ENCODE measurements at places on chromosomes 6 and 20.

GRCh38 chr20:41261790-41262717 lies 55.5 kb downstream of the ZHX3 start:
- no peak for DNase-seq

GRCh38 chr6:140269591-140270165 lies 895.2 kb upstream of the CITED2 start:
- no peak for DNase-seq

DNA sequence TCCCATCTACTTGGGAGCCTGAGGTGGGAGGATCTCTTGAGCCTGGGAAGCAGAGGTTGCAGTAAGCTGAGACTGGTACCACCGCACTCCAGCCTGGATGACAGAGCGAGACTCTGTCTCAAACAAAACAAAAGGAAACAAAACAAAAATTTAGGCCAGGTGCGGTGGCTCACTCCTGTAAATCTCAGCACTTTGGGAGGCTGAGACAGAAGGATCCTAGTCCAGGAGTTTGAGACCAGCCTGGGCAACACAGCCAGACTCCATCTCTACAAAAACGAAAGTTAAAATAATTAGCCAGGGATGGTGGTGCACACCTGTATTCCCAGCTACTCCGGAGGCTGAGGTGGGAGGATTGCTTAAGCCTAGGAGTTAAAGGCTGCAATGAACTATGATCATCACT lies 183.2 kb upstream of the ZNF217 start:
- DNase-seq = no peak

DNA sequence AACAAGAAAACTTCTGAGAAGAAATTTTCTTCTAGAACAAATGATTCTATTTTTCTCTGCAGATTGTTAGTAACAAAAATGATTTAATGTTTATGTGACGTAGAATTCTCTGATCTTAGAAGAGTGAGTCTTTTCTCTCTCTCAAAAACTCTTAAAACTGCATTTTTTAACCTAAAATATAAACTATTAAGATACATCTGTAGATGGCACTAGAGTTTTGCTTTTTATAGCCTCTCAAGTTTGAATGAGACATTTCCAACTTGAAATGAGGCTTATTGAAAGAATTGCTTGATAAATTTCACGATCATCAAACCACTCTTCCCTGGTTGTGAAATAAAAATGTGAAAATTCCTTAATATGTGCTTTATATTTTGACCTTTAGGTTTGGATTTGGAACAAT lies 53.8 kb downstream of the PHF3 start:
- no peak for DNase-seq

GRCh38 chr6:21856456-21856825 lies 262.9 kb downstream of the SOX4 start:
- no peak for DNase-seq

GRCh38 chr20:53925651-53926401 lies 144.6 kb downstream of the BCAS1 start:
- DNase-seq = no peak

GRCh38 chr6:157652601-157653363 lies 170.3 kb upstream of the SNX9 start:
- no peak for DNase-seq

DNA sequence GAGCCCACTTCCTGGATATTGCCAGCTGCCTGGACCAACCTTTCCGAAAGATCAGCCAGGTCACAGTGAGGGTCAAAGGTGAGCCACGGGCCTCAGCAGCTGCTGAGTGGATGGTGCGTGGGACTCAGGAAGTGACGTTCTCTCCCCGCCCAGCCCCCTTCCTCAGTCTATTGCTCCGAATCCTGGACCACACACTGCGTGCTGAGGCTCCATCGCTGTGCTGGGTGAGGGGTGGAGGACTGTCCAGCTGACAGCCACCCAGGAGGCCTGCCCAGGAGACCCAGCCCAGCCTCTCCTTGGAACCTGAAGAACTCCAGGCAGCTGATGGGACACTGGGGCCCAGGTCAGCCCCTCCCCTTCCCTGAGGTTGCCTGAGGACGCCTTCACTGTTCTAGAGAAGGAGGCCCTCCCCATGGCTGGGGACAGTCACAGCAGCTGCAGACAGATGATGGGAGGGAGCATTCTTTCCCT lies 94.4 kb upstream of the CD93 start:
- DNase-seq = no peak

- no peak for DNase-seq
Observed at GRCh38 chr6:25902071-25902470, 28.0 kb upstream of the SLC17A3 start.

DNA sequence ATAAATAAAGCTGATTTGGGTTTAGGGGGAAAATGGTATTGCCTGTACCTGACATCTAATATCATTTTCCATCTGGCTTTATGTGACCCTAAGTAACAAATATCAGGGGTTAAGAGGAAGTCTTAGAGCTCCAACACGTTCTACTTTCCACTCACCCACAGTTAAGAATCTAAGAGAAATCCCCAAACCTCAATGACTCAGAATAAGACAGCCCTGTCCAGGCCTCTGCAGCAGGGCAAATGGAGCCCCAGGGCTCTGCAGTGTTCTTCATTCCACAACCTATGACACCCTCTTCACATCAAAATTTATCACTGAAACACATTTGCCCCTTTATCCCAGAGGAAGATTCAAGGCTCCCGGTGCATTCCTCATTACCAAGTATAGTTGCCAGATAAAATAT lies 20.3 kb upstream of the TENT5A start:
- no peak for DNase-seq

- no peak for DNase-seq
Observed at GRCh38 chr6:161038229-161039031, 46.9 kb downstream of the MAP3K4 start.

GRCh38 chr20:50987493-50988210 lies 29.0 kb downstream of the MOCS3 start:
- peak; percentile 74 for DNase-seq

GRCh38 chr6:96816301-96816817 lies 20.9 kb downstream of the GPR63 start:
- no peak for DNase-seq

- DNase-seq = no peak
Observed at GRCh38 chr6:117502580-117502979, 20.1 kb downstream of the DCBLD1 start.

DNA sequence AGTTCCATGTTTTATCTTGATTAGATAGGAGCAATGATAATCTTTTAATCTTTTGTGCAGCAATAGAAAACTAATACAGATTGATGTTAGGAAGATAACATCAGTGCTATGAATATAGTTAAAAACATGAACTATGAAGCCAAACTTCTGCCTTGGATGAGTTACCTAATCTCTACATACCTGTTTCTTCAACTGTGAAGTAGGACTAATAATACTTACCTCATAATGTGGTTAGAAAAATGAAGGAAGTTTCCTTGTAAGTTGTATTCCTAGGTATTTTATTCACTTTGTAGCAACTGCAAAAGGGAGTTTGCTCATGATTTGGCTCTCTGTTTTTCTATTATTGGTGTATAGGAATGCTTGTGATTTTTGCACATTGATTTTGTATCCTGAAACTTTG lies 111.9 kb downstream of the FRK start:
- DNase-seq = no peak

GRCh38 chr6:18136260-18136659 lies 13.8 kb upstream of the NHLRC1 start:
- no peak for DNase-seq

GRCh38 chr20:25044660-25045342 lies 13.1 kb downstream of the ACSS1 start:
- no peak for DNase-seq

- DNase-seq = no peak
Observed at GRCh38 chr6:157831018-157831369, 7.9 kb downstream of the SNX9 start.
